Endodermal cell (in vitro differentiated cells): ENCODE measurements at places on chromosomes 2 and 18. TPM values are rescaled to one million over a fixed set of nuclear protein-coding genes. Genes with fewer than 3 reads are reported as not detected.

DNA sequence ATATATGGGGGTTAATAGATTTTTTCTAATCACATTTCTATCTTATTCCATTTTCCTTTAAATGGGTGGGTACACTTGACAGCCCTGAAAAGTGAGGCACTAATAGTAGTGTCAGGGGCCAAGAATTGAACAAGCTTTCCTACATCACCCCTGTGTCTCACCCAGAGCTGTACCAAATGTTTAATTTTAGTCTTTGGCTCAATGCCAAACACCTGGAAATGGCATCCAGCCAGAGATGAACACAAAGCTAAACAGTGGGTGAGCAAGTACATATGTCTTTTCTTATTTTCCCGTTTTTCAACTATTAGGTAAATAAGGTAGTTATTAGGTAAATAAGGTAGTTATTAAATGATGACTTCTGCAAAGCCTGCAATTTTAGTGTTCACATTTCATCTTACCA is 276.3 kb upstream of the ERBB4 start:
- no peaks in the 10 kb centered on the region for H3K36me3 ChIP-seq
- no peaks in the 10 kb centered on the region for H3K27me3 ChIP-seq
- H3K4me3 ChIP-seq: no peak overlapping the region
- no peak for DNase-seq

- H3K27ac ChIP-seq: no peak overlapping the region
- H3K36me3 ChIP-seq: no peaks in the 10 kb centered on the region
- H3K27me3 ChIP-seq: peaks cover 48% of the 10 kb centered on the region
- peak; percentile 35 for DNase-seq
Observed at GRCh38 chr2:241000831-241001321, 2.5 kb downstream of the SNED1 start.

DNA sequence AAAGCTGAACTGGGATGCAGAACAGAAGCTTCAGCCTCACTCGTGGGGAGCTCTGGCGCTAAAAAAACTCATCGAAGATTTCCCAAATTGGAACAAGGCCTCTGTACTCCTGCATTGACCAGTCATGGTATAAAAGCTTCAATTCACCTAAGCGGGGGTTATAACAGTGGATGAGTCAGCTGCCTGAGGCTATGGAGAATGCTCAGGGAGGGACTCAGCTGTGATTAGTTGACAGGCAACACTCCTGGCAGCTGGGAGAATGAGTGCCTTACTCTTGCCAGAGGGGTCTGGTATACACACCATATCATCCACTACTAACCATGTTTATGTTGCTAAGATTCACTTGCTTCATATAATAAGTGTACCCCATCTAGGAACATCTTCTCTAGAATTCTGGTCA is 350.6 kb upstream of the VRK2 start:
- H3K27ac ChIP-seq: no peak overlapping the region
- H3K36me3 ChIP-seq: no peaks in the 10 kb centered on the region
- H3K27me3 ChIP-seq: no peaks in the 10 kb centered on the region
- no peak overlapping the region for H3K4me3 ChIP-seq

DNA sequence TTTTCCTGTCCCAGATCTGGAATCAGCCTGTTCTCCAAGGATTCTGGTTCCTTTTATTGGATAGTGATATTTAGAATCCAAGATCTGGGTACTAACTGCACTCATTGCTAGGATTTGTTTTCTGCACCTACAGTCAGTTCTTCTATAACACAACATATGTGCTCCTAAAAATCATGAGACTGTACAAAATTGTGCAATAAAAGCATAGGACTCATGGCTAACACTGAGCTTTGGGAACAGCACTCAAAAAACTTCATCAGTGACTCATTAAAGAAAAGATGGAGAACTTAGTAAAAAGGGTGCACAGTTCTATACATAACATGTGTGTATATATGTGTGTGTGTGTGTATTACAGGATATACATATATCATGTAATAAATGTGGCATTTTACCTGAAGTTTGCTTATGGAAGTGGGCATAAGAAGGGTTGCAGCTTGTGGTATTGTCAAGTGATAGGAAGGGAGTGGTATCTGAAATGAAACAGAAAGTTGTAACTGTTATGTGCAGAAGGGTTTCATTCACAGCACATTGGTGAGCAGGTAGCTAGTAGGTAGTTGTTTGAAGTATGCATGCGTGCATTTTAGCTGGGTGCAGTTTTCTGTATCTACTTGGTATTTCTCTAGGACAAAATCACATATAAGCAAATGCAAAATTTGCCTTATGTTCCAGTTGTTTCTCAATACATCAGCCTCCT is 5.9 kb upstream of the SCYGR2 start:
- DNase-seq: no peak
- H3K4me1 ChIP-seq: peaks cover 3% of the 10 kb centered on the region
- no peak overlapping the region for H3K4me3 ChIP-seq
- H3K27ac ChIP-seq: no peak overlapping the region

GRCh38 chr2:77910136-77910535 is 388.0 kb upstream of the LRRTM4 start:
- H3K27ac ChIP-seq: no peak overlapping the region
- no peaks in the 10 kb centered on the region for H3K27me3 ChIP-seq
- H3K4me1 ChIP-seq: no peaks in the 10 kb centered on the region
- H3K4me3 ChIP-seq: no peak overlapping the region
- no peaks in the 10 kb centered on the region for H3K36me3 ChIP-seq

DNA sequence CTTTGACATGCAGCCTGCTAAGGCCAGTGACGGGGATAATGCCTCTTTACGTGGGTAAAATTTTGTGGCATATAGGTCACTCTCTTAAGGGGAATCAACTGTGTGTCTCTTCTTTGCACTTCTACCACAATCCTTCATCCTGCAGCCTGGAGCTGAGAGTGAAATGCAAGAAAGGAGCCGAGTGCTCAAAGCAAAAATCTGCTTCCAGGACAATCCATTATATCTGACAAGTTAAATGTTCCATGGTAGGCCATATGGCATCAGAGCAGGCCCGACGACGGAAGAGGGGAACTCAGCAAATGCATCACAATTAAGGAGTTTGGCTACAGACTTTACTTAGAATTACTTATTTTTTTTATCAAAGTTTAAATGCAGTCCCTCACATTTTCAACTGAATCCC is 171.2 kb downstream of the TCF4 start:
- peak overlapping the region; percentile 75 for H3K27ac ChIP-seq
- H3K4me1 ChIP-seq: peaks cover 3% of the 10 kb centered on the region
- no peaks in the 10 kb centered on the region for H3K27me3 ChIP-seq

GRCh38 chr18:43040281-43040680 is 75.2 kb downstream of the RIT2 start:
- no peak for DNase-seq
- no peaks in the 10 kb centered on the region for H3K36me3 ChIP-seq
- H3K4me3 ChIP-seq: no peak overlapping the region
- H3K27ac ChIP-seq: no peak overlapping the region
- H3K4me1 ChIP-seq: no peaks in the 10 kb centered on the region
- no peaks in the 10 kb centered on the region for H3K27me3 ChIP-seq

- H3K27ac ChIP-seq: no peak overlapping the region
- H3K27me3 ChIP-seq: peaks cover 38% of the 10 kb centered on the region
- no peaks in the 10 kb centered on the region for H3K4me1 ChIP-seq
- DNase-seq: peak; percentile 88
Observed at GRCh38 chr2:38074764-38075506, 1.0 kb downstream of the CYP1B1 start.

DNA sequence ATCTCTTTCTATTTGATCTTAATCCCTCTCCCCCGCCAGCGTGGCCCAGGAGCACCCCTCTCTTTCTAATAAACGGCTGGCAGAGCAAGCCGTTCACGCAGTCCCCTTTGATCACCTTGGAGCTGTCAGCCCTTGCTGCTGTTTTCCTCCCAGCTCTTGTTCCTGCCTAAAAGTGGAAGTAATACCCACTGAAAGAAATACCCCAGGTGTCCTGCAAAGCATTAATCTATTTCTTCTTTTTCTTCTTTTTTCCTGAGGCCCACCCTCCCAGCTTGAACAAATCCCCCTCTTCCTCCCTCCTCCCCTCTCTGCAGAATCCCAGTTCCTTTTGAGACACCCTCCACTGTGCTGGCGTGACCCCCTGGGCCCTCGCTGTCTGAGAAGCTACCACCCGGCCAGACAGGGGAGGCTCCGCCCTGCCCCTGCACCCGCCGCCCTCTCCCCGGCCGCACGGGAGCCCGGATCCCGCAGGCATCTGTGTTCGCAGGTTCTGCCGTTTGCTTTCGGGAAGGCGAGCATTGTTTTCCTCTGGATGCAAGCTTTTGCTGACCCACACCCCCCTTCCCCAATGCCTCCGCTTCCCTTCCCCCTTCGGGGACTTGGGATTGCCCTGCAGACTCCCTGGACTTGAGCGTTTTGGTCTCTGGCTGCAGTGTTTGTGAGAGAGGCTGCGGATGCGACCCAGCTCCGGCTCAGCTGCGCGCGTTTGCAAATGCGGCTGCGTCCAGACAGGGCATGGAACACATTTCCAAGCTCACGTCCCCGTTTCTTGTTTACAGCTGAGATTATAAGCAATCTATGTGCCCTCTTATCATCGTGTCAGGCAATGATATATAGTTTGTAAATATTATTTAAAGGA is 631.5 kb downstream of the NYAP2 start:
- peak overlapping the region; percentile 84 for H3K4me3 ChIP-seq
- DNase-seq: peak; percentile 91
- peak overlapping the region; percentile 100 for H3K27ac ChIP-seq
- H3K36me3 ChIP-seq: no peaks in the 10 kb centered on the region
- no peaks in the 10 kb centered on the region for H3K4me1 ChIP-seq

DNA sequence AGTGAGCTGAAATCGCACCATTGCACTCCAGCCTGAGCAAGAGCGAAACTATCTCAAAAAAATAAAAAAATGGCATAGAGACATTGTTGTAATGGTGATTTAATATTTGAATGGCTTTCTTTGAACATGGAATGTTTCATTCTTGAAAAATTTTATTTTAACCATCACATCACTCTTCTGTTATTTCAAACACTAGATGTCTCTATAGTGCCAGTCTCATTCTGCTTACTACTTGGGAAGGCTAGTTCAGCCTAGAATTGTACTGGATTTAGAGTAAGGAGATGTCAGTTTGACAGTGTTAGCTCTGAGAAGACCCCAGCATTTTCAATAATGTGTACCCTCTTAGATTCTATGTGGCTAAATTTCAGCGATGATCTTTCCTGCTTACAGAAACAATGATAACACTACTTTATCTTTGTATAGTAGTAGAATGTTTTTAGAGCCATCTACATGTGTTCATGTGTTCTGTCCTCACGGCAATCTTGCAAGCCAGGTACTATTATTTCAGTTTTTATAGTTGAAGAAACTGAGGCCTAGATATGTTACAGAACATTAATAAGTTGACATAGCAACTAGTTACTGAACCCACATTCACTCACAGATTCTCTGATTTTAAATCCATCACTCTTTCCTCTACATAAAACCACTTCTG is 142.9 kb upstream of the ZSWIM2 start:
- no peak overlapping the region for H3K27ac ChIP-seq
- H3K4me3 ChIP-seq: no peak overlapping the region
- H3K36me3 ChIP-seq: no peaks in the 10 kb centered on the region
- no peaks in the 10 kb centered on the region for H3K27me3 ChIP-seq
- no peaks in the 10 kb centered on the region for H3K4me1 ChIP-seq
- no peak for DNase-seq

DNA sequence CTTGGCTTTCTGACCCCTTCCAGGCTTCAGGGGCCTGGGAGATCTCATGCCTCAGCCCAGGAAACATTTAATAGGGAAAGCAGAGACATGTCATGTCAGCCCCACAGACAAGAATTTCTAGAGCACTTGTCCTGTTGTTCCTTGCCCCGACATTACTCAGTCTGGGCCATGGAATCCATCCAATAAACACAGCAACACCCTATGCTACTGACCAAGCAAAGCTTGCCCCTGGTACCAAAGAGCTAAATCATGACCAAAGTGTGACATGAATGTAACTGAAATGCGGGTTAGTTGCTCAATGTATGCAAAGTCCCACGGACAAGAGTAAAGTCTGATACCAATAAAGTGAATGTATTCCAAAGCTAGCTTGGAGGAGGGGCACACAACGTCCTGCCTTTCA is 35.1 kb downstream of the EHD3 start:
- H3K4me3 ChIP-seq: no peak overlapping the region
- no peaks in the 10 kb centered on the region for H3K4me1 ChIP-seq
- DNase-seq: no peak
- no peaks in the 10 kb centered on the region for H3K27me3 ChIP-seq
- peaks cover 4% of the 10 kb centered on the region for H3K36me3 ChIP-seq

DNA sequence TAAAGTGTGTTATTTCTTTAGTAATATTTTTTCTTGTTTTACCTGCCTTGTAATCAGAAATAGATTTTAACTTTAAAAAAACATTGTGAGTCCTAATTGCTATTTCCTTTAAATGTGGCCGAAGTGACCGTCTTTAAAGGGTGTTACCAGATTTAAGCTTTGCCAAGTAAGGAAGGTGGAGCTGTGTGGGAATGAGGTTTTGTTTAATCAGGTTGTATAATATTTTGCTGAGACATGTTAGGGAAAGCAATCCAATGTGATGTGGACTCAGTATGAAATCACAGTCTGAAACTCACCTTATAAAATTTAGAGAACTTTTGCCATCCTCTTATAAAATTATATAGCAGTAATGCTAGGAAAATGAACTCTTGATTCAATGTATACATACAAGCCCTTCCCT is 32.9 kb upstream of the ITPRID2 start:
- no peaks in the 10 kb centered on the region for H3K36me3 ChIP-seq
- H3K4me3 ChIP-seq: no peak overlapping the region
- no peaks in the 10 kb centered on the region for H3K4me1 ChIP-seq
- DNase-seq: no peak

DNA sequence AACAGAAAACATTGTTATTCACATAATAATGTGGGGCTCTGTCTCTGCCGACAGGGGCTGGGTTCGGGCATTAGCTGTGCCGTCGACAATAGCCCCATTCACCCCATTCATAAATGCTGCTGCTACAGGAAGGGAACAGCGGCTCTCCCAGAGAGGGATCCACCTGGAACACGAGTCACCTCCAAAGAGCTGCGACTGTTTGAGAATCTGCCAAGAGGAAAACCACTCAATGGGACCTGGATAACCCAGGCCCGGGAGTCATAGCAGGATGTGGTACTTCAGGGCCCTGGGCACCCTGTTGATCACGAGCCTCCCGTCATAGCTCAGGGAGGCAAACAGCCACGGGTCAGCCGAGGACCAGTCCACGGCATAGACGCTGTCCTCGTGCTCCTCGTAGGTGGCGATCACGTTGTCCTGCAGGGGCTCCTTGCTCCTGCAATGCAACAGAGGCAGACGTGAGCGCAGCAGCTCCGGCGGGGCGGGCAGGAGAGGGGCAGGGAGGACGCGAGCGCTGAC is 188.5 kb downstream of the EIPR1 start:
- H3K4me3 ChIP-seq: no peak overlapping the region
- no peaks in the 10 kb centered on the region for H3K4me1 ChIP-seq
- DNase-seq: no peak
- H3K36me3 ChIP-seq: peaks cover 19% of the 10 kb centered on the region

RAB6C gene
- total RNA-seq: 0.22 TPM in 1 of 3 replicates, not detected in the others

IGFBP2 gene
- total RNA-seq: 80.4 and 80.8 TPM in 2 replicates

EXOC6B gene
- 54.3 and 68.9 TPM in 2 replicates for total RNA-seq

DGKD gene
- total RNA-seq: 33.5 and 46.9 TPM in 2 replicates

ARHGEF33 gene
- 1.00 to 1.9 TPM (median 1.1 TPM) in 3 replicates for total RNA-seq

SPR gene
- total RNA-seq: 15.2 and 15.5 TPM in 2 replicates

DIPK1C gene
- total RNA-seq: 0.13 TPM in 1 of 2 replicates, not detected in the other
